ENCODE measurements at places on chromosomes 11 and 22.

- DNase-seq: no peak
Observed at GRCh38 chr11:111776398-111777093, 10.4 kb upstream of the PPP2R1B start.

DNA sequence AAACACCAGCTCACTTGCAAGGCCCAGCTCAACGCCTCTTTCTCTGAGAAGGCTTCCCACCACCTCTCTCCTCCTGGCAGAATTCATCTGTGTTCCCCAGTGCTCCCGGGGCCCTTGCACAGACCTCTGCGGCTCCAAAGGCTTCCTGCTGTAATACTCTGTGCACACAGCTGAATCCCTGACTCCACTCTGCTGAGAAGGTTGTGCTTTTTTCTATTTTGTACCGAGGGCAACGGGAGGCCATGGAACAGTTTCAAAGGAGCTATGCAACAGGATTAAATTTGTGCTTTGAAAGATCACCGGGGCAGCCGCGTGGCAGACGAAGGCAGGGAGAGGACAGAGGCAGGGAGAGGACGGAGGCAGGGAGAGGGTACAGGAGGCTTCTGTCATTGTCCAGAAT lies 49.2 kb upstream of the SYT7 start:
- DNase-seq: no peak

DNA sequence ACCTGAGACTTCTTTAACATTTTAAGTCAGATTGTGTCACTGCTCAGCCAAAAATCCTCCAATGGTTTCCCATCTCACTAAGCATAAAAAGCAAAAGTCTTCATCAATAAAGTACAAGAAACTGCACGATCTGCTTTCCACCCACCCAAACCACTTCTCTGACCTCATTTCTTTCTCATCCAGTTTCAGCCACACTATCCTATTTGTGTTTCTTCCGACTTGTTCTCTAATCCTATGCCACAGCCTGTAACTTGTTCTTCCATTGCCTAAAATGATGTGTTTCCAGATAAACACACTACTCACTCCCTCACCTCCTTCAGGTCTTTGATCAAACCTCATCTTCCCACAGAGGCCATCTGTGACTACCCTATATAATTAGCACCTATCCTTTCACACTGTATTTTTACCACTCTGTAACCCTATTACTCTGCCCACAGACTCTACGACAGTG lies 28.4 kb downstream of the ARHGAP32 start:
- DNase-seq: no peak

- no peak for DNase-seq
Observed at GRCh38 chr22:30460147-30460546, 11.7 kb downstream of the SEC14L3 start.

DNA sequence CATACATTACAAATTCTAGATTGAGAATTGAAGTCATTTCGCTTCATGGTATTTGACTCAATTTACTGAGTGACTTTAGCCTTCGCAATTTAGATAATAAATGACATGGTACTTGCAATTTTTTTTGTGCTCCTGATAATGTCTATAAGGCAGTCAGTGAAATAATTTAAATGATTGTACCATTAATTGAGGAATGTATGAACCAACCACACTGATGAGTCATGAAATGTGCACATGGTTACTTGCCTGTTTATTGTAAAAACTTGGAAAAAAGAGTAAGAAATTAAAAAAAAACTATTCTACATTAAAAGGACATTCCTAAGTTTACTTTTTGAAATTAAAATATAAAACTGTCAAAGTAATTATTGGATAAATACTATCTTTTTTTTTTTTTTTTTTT lies 43.3 kb downstream of the DNAJC24 start:
- DNase-seq: no peak

DNA sequence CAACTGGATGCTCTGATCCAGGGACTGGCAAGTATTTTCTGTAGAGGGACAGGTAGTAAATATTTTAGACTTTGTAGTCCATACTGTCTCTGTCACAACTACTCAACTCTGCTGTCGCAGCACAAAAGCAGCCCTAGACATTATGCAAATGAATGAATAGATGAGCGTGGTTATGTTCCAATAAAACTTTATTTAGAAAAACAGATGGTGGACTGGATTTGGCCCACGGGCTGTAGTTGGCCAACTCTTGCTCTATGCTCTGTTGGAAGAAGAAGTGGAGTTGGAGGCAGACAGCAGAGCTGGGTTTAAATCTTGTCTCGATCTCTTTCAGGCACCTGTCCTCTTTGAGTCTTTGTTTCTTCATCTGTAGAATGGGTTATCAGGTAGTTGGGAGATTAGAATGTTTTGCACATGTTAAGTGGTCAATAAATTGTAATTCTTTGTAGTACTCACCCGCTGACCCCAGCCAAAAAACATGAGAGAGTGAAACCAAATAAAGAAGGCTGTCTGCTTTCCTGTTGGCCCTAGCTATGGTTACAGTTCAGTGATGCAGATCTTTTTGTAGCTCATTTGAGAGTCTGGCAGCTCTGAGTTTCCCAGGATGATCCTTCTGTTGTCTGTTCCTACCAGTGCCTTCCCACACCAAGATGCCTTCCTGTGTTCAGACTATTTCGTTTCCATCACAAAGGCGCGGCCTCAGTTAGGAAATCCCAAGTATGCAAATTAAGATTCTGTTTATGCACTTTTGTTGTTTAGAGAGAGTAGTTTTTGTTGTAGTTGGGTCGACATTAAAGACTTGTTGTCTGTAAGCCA lies 198.1 kb upstream of the SEZ6L start:
- no peak for DNase-seq

- no peak for DNase-seq
Observed at GRCh38 chr11:110200241-110200640, 96.2 kb downstream of the RDX start.

GRCh38 chr22:24599514-24599913 lies 3.5 kb upstream of the GGT1 start:
- DNase-seq: no peak

GRCh38 chr11:92302770-92303169 lies 78.2 kb downstream of the FAT3 start:
- no peak for DNase-seq

DNA sequence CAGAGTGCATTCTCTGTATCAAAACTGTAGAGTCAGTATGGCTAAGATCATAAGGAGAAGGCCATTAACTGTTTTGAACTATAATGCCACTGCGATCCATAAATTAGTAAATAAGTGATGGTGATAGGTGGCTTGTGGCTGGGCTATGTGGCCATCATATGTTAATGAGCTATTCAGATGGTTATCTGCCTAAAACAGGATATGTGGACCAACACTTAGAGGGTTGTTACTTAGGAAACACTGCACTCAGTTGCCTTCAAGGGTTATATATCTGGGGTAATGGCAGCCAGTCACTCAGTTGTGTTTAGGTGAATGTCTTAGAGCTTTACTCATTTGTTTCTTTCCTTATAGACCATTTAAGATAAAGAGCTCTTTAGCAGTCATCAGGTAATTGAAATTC lies 66.0 kb downstream of the PPP2R1B start:
- DNase-seq: no peak

DNA sequence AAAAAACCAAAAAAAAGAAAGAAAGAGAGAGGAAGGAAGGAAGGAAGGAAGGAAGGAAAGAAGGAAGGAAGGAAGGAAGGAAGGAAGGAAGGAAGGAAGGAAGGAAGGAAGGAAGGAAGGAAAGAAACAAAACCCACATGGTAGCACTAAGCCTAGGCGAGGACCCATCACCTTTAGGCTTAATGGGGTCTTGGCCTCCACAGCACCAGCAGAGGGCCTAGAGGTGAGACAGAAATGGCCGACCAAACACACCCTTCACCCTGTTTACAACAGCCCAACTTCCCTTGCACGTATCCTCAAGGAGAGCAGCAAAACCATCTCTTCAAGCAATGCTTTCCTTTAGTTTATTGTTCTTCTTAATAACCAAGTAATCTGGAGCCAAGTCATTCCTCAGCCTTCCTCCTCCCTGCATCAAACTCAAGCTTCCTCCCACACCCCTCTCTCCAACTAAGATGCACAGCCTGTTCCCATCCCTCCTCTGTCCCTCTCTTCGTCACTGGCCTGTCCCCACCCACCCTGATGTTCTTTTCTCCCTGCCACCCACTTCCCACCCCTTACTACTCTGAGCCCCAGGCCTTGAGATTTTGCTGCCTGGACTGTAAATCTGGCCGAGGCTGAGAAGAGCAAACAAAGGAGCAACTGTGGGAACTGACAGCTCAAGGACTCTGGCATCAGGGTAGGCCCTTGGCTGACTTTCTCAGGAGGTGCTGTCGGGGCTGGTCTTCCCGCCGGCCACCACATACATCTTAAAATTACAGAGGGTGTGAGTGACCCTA lies 26.0 kb downstream of the POU2AF1 start:
- no peak for DNase-seq

- DNase-seq: no peak
Observed at GRCh38 chr11:34787348-34787747, 128.8 kb downstream of the APIP start.

DNA sequence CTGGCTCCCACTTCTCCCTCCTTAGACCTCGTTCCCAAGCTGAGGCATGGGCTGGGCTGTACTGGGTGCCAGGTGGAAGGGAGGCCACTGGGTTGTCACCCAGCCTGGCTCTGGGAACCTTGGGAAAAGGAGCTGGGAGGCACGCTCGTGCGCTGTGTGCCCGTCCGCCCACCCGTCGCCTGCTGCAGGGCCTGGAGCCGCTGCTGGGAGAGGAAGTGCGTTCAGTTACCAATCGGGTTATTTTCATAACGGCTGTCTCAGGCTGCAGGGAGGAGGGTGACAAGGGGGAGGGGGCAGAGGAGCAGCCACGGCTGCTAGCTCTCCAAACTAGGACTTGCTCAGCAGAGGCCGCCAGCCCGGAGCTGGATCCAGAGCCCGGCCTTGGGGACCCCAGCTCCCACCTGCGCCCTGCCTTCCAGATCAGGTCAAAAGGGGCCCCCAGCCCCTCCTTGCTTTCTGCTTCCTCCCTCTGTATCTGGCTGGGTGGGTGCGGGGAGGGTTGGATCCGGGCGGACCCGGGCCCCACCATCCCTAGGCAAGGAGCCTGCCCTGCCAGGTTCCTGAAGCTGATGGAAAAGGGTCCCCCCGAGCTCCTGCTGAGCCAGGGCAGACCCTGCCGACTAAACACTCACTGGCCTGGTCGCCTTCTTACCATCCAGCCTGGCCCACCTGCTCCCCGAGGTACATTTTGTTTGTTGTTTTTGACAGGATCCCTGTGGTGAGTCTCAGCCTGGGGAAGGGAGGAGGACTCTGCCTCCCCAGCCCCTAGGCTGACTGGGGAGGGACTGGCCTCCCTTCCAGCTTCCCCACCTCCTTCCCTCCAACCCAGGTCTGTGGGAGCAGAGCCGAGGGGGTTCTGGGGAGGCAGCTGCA lies 14.3 kb downstream of the DGKZ start:
- DNase-seq: peak; percentile 64

GRCh38 chr11:128513915-128514681 lies 73.3 kb downstream of the ETS1 start:
- DNase-seq: no peak

DNA sequence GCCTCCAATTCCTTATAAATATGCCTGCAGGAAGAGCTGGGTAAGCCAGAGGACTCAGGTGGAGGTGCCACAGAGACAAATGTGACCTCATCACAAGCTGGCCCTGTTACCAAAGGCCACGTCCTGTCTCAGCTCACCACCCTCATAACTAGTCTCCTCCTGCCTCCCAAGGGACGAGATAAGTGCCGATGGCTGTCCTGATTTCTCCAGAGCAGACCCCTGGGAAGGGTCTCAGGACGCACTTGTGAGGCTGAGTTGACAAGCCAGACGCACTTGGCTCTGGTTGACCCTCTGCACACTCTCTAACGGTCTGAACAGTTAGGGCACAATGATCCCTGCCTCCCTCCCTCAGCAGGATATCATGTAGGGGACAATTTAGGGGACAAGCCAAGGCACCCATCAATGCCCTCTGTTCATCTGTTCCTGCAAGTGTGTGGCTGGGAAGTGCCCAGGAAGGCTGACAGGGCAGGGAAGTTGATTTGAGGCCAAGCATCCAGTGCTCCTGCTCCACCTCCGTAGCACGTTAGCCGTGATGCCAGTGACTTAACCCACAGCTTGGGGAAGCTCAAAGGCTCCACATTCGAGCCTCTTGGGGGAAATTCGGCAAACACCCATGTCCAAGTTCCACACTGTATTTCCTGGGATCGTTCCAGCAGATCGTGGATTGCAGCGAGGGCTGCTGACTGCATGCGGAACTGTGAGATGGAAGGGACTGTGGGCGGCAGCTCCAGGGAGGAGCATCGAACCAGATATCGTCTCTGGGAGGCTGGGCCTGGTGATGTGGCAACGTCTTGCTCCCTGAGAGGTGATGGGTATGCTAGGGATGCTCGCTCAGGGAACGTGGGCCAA lies 2.8 kb downstream of the SMIM38 start:
- DNase-seq: no peak

DNA sequence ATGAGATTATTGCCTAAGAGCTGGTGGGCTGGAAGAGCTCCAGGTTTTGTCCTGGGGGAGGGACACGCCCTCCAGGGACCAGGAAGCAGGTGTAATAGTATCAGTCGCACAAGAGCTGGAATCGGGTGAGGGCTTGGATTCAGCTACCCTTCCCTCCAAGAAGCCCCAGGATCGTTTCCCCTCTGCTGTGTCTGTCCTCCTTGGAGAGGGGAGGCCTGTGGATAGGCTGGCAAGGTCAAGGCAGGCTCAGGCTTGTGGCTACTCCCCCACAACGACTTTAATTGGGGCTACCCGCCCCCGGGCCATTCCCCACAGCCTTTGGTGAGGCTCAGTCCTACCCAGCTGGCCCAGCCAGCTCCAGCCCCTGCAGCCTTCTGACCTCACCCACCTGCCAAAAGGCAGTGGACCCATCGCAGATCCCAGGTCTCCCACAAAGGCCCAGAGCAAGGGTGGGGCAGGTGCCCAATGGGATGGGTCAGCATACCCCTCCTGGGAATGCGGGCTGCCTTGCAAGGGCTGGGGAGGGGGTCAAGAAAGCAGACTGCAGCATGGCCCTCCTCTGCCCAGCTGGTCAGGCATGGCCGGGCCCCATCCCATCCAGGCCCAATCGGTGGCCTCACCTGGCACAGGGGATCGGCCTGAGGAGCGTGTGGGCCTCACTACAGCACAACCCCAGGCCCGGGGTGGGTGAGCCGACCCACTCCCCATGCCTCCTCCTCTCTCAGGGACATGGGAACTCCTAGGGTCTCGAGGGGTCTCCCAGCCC lies 1.0 kb downstream of the CTSD start:
- DNase-seq: no peak

GRCh38 chr11:116901211-116901610 lies 63.8 kb upstream of the APOA1 start:
- no peak for DNase-seq

DNA sequence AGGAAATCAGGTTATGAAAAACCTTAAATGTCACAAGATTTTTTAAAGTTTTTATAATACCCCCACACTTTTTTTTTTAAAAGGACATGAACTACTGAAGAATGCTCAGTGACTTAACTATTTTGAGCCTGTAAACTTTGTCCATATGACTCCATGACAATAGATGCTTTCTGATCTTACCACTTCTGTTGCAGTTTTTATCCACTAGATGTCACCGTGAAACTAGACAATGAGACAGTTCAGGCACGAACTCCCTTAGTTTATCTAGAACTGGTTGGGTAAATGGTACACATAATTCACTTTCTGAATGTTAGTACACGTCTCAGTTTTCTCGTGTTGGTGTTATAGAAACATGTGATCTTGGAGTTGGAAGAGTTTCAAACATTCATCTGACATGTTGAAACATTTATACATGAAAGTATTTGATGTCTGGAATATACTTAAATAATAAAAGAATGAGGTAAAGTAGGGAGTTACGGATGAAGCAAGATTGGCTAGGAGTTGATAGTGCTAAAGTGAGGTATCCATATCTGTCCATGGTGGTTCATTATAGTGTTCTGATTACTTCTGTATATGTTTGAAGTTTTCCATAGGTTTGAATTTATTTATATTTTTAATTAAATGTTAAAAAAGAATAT lies 8.1 kb downstream of the CCDC15 start:
- no peak for DNase-seq

All from activated T-cell treated with anti-CD3 and anti-CD28 coated beads, Interleukin-2, amount 50 U/mL, for 1 hour (primary cell).